CD4-positive, alpha-beta T cell treated with Interferon gamma for 1 hour (primary cell): ENCODE measurements at places on chromosomes 7 and 10.

DNA sequence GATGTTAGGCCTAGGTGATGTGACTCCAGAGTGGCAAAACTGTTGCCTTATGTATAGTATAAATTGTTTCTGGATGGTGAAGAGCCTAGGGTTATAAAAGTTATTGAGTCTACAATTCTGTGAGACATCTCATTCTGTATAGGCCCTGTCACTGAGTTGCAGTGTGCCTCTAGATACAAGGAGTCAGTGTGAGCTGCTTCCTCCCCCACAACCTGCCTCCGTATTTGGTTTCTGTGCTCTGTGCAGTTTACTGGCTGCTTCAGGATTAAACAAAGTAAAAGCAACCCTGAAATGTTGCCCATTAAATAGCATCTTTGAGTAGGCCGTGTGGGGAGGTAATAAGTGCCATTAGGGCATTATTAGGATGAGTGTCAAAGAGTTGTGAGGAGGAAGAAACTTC lies 1.9 kb upstream of the IFRD1 start:
- no peak for DNase-seq

DNA sequence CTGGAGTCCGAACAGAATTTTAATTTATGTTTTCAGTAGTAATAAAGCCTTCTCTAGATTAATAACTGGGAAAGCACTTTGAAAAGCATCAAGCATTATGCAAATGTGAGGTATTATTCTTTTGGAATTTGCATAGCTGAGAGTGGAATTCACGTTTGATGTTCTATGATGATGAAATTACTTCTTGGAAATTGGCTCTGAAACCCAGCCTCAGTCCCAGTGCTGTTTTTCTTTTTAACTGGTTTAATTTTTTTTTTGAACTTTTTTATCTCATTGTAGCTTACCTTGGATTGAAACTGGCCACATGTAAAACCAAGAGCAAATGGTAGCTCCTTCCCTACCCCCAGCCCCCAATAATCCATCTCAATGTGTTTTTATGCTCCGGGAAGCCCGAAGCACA lies 1.2 kb downstream of the TBXAS1 start:
- DNase-seq: no peak

- no peak for DNase-seq
Measured at GRCh38 chr7:39016609-39017008, 38.9 kb downstream of the POU6F2 start.

DNA sequence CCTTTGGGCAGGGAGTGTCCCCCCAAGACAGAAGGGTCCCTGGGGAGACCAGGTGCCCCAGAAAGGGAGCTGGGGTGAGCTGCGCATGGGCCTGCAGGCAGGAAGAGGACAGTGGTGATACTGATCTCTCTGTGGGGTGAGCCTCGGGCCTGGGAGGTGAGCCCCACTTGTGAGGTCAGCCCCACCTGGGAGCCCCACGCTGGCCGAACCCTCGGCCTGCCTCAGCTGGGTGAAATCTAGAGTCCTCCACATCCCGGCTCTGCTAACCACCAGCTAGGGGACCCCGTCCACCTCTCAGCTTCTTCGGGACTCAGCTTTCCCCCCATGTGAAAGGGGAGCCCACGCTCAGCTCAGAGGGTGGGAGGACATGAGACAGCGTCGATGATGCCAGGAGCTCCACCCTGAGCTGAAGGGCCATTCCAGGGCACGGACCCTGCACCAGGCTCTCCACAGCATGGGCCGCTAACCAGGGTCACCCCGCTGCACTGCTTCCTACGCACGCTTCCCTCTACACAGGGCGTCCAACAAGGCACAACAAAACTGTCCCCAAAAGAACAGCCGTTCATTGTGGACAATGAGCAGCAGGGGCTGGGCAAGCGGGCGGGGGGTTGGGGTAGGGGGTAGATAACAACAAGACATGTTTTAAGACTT lies 48.7 kb downstream of the CAMK2B start:
- no peak for DNase-seq

- no peak for DNase-seq
Measured at GRCh38 chr7:123867225-123867624, 22.3 kb downstream of the HYAL4 start.

GRCh38 chr7:17301471-17302456 lies 3.3 kb downstream of the AHR start:
- no peak for DNase-seq

- DNase-seq: no peak
Measured at GRCh38 chr10:131645756-131646155, 255.1 kb upstream of the PPP2R2D start.

GRCh38 chr7:84364708-84365107 lies 170.1 kb upstream of the SEMA3A start:
- DNase-seq: no peak

DNA sequence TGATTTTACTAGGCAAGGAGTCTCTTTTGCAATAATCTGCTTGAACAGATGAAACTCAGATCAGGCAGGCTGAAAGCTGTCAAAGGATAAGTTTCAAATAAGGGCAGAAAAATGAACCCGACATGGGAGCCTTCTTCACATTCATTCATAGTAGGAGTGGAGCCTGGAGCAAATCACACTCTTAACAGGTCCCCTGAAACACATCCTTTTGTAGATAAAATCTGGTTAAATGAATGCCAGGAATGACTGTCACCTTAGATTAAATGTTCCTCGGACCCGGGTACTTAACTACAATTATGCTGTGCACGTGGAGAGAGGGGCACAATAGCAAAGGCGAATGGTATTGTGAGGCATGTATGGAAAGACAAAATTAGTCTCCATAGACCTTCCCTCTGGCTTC lies 344.7 kb upstream of the LRGUK start:
- DNase-seq: no peak

GRCh38 chr10:48608279-48608681 lies 3.4 kb upstream of the ARHGAP22 start:
- peak; percentile 28 for DNase-seq

- no peak for DNase-seq
Measured at GRCh38 chr7:42572056-42572455, 335.0 kb upstream of the GLI3 start.

DNA sequence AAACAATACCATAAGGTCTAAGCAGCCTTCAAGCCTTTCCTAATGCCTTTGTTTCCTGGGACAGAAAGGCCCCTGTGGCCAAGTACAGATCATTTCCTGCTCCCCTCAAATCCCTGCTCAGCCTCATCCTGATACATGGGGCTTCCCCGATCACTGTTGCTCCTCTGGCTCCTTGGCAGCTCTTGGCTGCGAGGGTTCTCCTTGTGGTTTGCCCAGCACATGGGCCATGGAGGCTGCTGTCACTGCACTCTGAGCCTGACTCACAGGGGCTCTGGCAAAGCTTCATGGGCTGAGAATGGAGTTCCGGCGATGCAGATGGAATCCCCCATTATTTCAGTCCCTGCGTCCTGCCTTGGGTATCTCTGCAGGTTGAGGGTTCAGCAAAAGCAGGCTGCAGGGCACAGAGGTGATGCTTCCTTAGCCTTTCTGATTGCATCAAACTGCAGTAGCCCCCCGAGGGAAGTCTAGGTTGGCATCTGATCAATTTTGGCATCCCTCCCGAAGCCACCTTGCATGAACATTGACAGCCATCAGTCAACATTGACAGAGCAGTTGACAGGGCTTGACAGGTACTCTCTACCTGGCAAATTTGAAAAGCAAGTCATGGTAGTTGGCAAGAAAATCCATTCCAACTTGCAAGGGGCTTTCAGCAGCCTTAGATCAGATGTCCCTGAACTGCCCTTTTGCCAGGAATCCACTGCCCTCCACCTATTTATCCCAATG lies 168.6 kb downstream of the GFRA1 start:
- DNase-seq: no peak

DNA sequence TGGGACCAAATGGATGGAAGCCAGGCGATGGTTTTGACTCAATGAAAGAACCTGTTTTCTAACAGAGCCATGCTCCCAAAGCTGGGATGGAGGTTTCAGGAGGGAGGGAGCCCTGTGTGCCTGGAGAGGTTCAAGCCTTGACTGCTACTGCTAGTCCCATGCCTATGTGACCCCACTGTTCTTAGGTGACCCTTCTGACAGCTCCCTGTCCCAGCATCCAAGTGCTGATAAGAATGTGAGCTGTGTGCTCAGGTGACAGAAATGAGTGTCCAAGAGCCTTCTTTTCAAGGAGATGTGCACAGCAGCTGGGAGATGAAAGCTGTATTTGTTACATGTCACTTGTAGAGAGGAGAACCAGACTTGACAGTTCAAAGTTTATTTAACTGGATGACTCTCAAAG lies 595.4 kb downstream of the GALNT17 start:
- DNase-seq: no peak

DNA sequence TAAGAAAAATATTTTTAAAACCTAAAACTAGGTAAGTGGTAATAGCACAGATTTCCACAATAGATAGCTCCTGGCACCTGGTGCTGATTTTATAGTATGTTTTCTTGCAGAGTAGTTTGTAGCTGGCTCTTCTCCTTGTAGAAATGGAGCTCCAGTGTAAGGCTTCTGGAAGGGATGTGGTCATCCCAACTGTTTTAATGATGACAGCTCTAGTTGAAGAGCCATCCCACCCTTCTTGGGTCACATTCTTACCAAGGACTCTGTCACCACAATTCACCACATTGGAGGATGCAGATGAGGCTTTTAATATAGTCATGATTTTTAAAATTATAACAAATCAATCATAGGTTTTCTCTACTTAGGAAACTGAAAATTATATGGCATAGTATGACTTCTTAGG lies 31.0 kb downstream of the TES start:
- DNase-seq: no peak

DNA sequence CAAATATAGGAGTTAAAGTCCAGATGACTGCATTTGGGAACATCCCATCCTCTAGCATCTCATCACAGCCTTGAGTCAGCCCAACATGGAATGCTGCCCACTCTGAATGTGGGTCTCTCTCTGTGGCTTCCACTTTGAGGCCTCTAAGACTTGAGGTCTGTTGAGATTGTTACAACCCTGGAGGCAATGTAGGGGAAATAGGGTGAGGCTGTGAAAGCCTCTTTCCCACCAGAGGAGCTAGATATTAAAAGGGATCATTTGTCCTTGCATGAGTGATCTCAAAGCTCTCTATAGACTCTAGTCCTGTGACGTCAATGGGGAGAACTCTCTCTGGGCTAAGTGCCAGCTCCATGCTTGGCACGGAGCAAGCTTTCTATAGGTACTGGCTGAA lies 6.4 kb upstream of the GOLGA7B start:
- no peak for DNase-seq

DNA sequence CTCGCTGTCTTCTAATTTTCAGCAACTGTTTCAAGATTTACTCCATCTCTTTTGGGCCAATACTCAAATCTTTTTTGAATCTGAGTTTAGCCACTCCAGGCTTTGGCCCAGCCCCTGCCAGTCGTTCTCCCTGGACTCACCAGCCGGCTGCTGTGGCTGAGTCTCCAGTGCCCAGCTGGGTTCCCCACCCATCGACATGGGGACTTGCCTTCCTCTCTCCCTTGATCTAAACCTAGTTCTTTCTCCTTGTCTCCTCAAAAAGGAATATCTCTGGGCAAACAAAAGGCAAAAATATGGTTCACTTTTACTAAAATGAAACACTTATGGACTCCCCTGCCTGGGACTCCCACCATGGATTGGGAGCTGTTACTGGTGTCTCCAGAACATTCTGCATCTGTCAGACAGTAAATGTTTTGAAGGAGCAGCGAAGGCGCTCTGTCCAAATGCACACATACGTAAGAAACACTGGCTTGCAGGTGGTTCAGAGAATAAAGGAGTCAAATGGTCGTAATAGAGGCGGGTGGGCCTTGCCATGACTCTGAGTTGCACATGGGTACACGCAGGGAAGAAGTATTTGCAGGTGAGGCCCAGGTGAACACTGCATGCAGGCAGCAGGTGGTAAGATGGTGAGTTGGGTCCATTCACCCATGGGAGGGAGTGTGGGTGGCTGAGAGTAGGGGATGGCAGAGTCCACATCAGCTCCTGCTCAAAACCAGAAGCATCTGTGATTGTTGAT lies 35.5 kb upstream of the HABP2 start:
- no peak for DNase-seq

DNA sequence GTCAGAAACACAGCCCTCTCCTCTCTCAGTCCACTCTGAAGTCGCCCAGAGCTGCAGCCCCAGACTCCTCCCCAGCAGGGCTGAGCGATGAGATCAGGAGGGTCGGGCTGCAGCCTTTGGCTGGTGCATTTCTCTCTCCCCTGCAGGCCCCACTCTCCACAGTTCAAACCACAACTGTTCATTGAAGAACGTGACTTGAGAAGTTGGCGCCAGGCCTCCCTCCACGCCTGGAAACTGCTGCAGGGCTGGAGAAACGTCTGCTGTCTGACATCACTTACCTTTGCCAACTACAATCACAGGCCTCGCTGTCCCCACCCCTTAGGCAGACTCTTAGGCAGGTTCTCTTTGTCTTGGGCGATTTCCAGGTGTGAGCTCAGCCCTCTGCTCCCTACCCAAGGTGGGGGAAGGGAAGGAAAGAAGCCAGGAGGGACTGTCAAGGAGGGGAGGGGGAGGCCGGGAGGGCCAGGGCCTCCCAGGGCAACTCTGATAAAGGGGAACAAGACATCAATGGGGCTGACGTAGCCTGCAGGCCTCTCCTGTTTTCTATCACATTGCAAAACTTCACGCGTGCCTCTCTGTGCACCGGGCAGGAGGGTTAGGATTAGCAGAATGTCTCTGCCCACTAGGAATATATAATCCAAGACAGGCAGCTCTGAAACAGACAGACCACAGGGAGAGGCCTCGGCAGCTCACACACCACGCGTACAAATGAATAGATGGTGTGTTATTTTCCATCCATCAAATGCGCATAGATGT lies 32.7 kb downstream of the CALML5 start:
- DNase-seq: no peak

DNA sequence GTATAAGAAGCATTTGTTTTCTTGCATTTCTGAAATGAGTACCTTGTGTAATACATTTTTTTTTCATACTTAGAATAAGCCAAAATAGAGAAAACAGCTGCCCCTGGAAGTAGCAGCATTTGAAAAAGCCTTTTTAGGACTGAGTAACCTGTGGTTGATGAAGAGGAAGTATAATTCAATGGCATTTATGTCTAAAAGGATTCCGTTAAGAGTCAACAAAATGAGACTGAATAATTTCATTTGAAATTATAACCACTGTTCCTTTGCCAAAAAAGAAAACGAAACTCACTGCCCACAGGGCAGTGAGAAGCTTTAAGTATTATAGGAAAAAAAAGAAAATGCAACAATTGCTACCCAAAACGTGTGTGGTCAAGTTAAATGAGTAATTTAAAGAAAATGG lies 705.6 kb upstream of the PHF14 start:
- DNase-seq: no peak

DNA sequence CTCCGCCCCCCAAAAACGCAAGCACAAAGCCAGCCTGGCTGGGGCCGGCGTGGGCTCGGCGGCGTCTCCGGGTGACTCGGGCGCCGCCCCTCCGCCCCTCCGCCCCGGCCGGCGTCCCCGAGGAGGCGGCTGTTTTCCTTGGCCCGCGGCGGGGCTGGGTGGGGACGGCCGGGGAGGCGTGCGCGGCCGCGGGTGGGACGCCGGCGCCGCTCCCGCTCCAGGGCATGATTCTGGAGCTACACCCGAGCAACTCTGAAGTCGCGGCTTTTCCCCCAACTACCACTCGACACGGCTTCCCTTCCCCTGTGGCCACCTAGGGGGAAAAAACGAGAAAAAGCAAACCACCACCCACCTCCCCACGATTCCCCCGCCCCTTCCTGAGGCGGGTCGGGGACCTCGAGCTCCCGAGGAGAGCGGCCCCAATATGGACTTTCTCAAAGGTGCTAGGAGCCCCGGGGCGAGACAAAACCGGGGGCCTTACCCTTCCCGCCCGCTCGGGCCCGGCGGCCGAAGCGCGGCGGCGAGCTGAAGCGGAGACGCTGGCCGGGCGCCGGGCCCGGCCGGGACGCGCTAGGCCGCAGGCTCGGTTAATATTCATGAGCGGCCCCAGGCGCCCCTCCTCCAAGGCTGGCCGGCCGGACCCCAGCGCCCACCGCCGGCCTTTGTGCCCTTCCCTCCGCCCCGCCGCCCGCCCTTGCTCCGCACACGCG lies 856 bp downstream of the ARHGAP21 start:
- DNase-seq: peak; percentile 36

GRCh38 chr7:711922-712380 lies 14.5 kb upstream of the DNAAF5 start:
- DNase-seq: no peak
